ENCODE measurements at places on chromosomes 13 and 19. TPM values are rescaled to one million over a fixed set of nuclear protein-coding genes. Genes with fewer than 3 reads are reported as not detected.

DAND5 gene
- not detected for total RNA-seq

ELSPBP1 gene
- not detected for total RNA-seq

LIM2 gene
- total RNA-seq = not detected

FAM174C gene
- 63.9 TPM for total RNA-seq

KASH5 gene
- not detected for total RNA-seq

LYPD5 gene
- 32.0 TPM for total RNA-seq

GARIN5A gene
- total RNA-seq = 1.8 TPM

MCF2L gene
- 25.4 TPM for total RNA-seq

PSG7 gene
- total RNA-seq = not detected

PSG5 gene
- not detected for total RNA-seq

SLC6A16 gene
- 0.13 TPM for total RNA-seq

SULT2B1 gene
- 253 TPM for total RNA-seq

CPAMD8 gene
- total RNA-seq = 8.2 TPM

TYROBP gene
- 56.4 TPM for total RNA-seq

MICU2 gene
- total RNA-seq = 54.1 TPM

UPK1A gene
- total RNA-seq = 18.7 TPM

NLRP7 gene
- not detected for total RNA-seq

ACTMAP gene
- total RNA-seq = 2.8 TPM

TNFSF13B gene
- not detected for total RNA-seq

PCSK4 gene
- total RNA-seq = 5.5 TPM

PIN1 gene
- total RNA-seq = 62.6 TPM

ZSCAN1 gene
- total RNA-seq = not detected

TEX29 gene
- total RNA-seq = not detected

LRRC25 gene
- 10.3 TPM for total RNA-seq

LHB gene
- not detected for total RNA-seq

ZNF610 gene
- total RNA-seq = 0.15 TPM

B9D2 gene
- 4.6 TPM for total RNA-seq

PCDH20 gene
- not detected for total RNA-seq

Data from esophagus squamous epithelium (tissue), 5 donors.